ENCODE measurements at places on chromosomes 11 and 22.

DNA sequence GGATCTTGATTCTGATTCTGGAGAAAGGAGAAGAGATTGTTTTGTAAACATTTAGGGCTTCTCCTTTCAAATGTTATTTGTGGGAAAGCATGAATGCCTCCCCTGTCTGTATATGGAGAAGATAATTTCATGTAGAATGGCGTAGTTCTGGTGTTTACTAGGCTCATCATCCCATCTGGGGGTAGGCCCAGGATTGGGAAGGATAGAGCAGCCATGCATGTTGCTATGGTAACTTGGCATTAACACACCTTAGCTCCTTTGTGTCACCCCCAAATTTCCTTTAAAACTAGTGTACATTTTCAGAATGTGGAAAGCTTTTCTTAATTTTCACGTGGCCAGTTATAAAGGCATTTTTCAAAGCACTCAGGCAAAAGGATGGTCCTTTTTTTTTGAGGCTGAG is 57.5 kb upstream of the EED start:
- DNase-seq: no peak

DNA sequence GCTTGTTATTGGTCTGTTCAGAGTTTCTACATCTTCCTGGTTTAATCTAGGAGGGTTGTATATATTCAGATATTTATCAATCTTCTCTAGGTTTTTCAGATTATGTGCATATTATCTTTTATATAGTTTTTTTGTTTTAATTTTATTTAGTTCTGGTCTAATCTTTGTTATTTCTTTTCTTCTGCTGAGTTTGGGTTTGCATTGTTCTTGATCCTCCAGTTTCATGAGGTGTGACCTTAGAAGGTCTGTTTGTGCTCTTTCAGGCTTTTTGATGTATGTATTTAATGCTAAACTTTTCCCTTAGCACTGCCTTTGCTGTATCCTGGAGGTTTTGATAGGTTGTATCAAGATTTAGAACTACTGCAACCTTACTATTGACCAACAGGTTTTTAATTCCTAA is 117.7 kb downstream of the VPREB1 start:
- DNase-seq: no peak

DNA sequence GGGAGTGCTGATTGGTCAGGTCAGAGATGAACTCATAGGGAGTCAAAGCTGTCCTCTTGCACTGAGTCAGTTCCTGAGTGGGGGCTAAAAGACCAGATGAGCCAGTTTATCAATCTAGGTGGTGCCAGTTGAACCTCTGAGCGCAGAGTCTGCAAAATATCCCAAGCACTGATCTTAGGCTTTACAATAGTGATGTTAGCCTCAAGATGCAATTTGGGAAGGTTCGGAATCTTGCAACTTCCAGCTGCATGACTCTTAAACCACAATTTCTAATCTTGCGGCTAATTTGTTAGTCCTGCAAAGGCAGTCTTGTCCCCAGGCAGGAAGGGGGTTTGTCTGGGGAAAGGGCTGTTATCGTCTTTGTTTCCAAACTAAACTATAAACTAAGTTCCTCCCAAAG is 92.3 kb upstream of the PARVA start:
- DNase-seq: no peak

GRCh38 chr11:108958368-108959104 is 293.7 kb downstream of the DDX10 start:
- DNase-seq: no peak

GRCh38 chr11:110921742-110922521 is 209.7 kb upstream of the ARHGAP20 start:
- DNase-seq: no peak

- no peak for DNase-seq
These were observed 8.8 kb upstream of the WT1 start for GRCh38 chr11:32444186-32444585.

DNA sequence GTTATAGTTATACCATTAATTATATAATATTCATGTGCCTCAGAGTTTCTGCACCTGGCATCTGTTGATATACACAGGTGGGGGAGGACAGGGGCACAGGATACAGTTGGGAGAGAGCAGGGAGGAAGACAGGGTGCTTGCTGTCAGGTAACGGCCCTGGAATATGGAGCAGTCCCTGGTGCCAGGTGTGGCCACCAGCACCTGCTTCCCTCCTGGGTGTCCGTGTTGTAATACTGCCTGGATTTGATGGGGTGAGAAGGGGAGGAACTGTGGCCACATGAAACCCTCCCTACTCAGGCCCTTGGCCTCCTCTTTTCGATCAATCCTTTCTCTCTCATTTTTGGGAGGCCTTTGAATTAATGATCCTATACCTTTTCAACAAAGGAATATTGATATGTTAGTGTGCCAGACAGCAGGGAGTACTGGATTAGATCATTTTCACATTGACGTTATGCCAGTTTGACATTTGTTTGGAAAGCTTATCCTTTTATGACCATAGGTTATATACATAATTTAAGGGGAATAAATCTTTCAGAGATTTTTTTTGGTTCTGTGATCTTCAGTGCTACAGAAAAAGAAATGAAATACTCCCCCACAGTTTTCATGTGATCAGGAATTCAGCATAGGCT is 88.6 kb downstream of the TEAD1 start:
- DNase-seq: no peak

DNA sequence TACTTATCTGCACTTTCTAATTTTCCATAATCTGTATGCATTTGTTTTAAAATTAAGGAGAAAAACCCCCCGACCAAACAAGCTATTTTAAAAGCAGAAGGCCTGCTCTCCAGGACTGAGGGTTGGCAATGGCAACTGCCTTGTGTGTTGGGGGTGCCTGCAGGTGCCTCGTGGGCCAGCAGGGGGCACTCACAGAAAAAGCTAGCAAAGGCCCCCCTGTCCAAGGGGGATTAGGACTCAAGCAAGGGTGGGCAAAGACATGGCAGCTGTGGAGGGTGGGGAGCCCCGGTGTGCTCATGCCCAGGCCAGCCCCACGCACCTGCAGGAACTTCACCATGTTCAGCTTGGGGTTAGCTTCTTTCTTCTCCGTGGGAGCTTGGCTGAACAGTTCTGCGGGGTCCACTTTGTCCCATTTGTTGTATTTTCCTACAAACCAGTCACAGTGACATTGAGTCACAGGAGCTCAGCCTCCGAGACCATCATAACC is 10.3 kb downstream of the TOP3B start:
- DNase-seq: no peak

- DNase-seq: no peak
These were observed 6.0 kb upstream of the CD248 start for GRCh38 chr11:66322732-66323427.

DNA sequence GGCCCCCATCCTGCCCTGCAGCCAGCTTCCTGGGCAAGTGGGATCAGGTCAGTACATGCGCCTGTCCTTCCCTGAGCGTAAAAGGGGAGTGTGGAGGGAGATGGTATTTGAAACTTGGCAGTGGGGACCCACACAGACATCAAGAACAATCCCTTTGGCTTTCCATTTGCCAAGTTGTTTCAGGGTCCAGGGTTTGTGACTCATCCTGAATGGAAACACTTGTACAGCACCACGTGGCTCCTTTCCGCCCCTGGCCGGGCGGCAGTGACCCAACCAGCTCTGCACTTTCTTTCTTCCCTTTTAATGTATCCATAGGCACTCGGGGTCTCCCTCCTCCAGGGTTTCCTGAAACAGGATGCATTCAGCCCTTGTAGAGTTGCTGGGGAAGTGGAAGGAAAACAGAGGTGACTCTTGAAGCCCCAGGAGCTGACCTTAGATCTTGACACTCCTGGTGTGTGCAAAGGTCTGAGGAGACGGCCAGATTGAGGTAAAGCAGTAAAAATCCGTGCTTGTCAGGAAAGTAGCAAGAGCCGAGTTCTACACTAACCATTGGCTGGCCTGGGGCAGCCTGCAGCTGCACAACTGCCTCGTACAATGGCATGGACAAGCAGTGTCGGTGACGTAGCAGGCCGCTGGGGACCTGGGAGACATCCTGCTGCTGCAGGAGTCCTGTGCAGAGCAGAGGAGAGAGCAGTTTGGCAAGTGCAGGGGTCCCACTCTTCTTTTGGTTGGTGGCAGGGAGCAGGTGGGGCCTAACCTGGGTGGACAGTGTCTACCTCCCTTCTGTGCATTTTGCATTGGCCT is 189.8 kb downstream of the SNX19 start:
- DNase-seq: no peak

- DNase-seq: no peak
These were observed 7.8 kb upstream of the DUSP18 start for GRCh38 chr22:30675436-30675835.

GRCh38 chr11:122348659-122349409 is 232.8 kb upstream of the BLID start:
- no peak for DNase-seq

DNA sequence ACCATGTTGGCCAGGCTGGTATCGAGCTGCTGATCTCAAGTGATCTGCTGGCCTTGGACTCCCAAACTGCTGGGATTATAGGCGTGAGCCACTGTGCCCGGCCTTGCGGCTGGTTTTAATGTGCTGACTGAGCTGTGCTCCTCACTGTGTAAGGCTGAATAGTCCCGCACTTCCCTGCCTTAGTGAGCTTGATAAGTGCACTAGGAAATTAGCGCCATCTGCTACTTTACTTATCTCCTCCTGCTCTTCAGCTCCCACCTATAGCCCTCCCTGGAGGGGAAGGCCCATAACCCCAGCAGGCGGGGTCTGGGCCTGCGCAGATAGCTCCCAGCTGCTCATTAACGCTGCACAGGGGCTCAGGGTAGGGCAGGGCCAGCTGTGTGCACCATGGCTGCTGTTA is 49.4 kb downstream of the CLMP start:
- DNase-seq: no peak

DNA sequence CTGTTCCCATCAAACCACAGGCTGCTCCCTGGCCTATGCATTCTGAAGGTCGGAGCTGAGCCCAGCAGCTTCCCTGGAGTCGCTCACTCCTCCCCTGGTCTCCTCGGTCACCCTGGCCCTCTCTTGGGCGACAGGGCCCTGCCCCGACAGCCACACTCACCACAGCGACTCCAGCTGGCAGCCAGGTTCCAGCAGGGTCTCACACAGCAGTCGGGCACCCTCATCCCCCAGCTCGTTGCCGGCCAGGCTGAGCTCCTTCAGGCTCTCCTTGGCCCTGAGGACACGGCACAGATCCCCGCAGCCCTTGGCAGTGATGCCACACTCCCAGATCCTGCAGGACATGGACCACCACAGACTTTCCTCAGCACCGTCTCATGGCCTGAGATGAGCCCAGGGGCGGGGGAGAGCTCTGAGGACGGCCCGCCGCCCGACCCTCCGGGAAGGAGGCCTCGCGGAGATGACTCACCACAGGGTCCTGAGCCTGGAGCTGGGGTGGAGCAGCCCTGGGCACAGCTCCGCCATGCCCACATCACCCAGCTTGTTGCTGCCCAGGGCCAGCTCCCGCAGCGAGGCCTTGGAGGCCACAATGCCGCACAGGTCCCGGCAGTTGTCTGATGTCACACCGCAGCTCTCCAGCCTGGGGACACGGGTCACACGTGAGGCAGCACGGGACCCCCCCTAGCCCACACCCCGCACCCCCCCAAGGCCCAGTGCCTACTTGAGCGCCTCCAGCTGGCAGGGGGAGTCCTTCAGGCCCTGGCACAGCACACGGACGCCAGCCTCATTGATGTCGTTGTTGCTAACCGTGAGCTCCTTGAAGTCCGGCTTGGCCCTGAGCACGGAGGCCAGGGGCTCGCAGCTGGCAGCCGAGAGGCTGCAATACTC is 8.5 kb downstream of the RNH1 start:
- no peak for DNase-seq

- no peak for DNase-seq
These were observed 3.1 kb upstream of the PANX1 start for GRCh38 chr11:94125407-94126115.

- DNase-seq: no peak
These were observed 512.2 kb upstream of the ARHGAP42 start for GRCh38 chr11:100174881-100175280.

DNA sequence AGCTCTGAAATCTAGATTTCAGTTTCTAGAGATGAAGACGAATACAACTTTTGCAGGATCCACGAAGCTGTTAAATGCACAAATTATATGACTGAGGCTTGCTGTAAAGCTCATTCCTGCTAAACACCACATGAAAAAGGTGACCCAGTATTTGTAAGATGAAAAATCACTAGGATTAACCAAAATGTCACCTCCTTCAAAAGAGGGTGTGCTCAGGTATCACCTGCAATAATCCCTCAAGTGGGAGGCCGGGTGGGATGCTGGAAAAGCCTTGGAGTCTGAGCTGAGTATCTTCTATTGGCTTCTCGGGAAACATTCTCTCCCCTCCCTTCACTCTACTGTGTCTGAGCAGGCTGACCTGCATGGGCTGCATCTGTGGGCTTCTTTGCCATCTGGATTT is 195.8 kb downstream of the NELL1 start:
- DNase-seq: no peak

DNA sequence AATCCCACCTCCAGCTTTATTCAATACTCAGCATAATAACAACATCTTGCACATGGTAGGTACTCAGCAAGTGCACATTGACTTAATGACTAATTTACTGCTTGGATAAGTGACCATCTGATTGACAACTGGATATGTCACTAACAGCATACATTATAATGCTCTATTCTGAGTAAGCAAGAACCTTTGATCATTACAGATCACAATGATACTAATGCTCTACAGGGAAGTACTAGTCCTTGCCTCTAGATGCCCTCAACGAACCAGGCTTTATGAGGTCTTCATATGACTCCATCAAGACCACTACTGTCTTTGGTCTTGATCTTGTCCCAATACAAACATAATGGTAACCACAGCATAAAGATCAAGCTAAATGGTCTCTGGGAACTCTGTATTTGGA is 167.6 kb upstream of the MTMR2 start:
- DNase-seq: no peak

DNA sequence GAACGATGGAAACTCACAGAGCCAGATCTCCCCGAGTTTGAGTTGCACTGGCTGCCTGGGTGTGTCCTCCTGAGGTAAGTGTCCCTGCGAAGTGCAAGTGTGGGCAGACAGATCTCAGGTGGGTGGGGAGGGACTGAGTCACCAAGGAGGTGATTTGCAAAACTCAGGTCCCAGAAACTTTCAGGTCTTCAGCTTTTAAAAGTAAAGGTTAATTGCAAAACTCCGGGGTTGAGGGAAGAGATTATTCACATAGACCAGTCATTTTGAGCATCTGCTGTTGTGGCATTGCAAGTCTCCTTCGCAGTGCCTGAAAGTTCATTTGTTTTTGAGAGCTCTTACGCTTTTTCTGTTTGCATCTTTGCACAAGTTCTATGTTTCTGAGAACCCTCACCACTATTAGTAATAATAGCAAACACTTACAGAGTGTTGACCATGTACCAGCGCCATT is 7.1 kb downstream of the CD44 start:
- DNase-seq: peak; percentile 50

GRCh38 chr11:72985645-72986044 is 156.5 kb downstream of the FCHSD2 start:
- no peak for DNase-seq

GRCh38 chr11:119295178-119295577 is 21.8 kb downstream of the MCAM start:
- no peak for DNase-seq

- DNase-seq: no peak
These were observed 35.0 kb upstream of the MAPK1 start for GRCh38 chr22:21902296-21903087.

DNA sequence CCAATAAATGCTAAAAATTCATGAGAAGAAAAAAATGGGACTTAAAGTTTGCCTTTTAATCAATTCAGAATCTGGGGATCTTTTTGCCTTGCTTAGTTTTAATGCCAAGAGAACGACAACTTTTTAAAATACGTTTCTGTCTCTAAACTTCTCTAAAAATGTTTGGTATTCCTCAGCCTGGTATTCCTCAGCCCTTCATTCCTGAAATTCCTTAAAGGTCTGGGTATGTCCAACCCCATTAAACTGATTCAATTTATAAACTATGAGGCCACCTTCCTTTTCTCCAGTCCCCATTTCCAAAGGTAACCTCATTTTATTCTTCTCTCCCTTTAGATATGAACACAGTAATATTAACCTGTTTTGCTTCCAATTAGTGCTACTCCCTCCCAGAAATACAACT is 16.6 kb downstream of the POLA2 start:
- no peak for DNase-seq

Measured in activated effector memory CD4-positive, alpha-beta T cell treated with Interleukin-2 at 50 U/mL for 16 hours (primary cell).